Stimulated activated naive CD8-positive, alpha-beta T cell treated with anti-CD3 and anti-CD28 coated beads, Interleukin-15, Interleukin-2, amounts not matched to agents 100 U/mL and 50 U/mL, for 24 hours (primary cell): ENCODE measurements at places on chromosomes 7 and 10.

DNA sequence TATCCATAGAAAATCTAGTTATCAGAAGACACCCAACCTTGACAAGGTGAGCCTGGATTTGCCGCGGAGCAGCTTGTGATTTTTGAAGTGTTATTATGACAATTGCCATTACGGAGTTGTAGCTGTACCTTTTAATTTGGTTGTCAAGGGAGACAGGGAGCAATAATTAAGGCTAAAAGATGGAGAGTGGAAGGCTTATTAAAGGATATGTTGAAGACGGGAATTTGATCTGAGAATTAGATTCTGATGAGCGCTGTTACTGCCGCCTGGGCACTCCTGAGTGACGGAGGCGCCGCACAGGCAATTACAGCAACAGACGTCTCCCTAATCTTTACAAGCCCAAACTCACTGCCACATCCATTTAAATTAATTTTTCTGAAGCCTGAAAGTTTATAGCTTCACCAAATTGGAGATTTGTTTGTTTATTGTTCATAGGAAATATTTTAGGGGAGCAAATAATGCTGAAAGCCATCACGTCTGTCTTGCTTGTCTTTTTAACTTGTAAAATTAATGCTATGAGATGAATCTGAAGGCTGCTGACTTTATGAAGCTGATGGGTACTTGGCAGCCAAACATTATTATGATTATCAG lies 475.0 kb upstream of the ADARB2 start:
- DNase-seq: no peak

DNA sequence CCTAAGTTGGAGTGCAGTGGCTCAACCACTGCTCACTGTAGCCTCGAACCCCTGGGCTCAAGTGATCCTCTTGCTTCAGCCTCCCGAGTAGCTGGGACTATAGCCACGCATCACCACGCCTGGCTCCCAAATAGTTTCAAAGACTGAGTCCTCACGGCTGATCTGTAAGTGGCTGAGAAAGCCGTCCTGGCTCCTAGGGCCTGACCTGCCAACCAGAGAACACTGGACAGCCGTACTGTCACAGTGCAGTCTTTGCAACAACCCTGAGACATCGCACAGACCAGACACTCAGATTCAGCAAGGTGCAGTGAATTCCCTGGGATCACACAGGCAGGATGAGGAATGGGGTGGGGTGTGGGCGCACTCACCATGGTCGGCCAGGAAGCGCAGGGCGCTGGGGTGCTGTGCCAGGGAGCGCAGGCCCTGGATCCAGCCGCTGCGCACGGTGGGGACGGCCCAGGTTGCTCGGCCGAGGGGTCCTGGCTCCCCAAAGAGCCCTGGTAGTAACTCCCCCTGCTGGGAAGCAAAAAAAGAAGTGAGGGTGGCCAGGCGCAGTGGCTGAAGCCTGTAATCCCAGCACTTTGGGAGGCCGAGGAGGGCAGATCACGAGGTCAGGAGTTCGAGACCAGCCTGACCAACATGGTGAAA lies 10.7 kb downstream of the BRAT1 start:
- no peak for DNase-seq

GRCh38 chr10:122850705-122851640 lies 5.3 kb upstream of the CUZD1 start:
- no peak for DNase-seq

DNA sequence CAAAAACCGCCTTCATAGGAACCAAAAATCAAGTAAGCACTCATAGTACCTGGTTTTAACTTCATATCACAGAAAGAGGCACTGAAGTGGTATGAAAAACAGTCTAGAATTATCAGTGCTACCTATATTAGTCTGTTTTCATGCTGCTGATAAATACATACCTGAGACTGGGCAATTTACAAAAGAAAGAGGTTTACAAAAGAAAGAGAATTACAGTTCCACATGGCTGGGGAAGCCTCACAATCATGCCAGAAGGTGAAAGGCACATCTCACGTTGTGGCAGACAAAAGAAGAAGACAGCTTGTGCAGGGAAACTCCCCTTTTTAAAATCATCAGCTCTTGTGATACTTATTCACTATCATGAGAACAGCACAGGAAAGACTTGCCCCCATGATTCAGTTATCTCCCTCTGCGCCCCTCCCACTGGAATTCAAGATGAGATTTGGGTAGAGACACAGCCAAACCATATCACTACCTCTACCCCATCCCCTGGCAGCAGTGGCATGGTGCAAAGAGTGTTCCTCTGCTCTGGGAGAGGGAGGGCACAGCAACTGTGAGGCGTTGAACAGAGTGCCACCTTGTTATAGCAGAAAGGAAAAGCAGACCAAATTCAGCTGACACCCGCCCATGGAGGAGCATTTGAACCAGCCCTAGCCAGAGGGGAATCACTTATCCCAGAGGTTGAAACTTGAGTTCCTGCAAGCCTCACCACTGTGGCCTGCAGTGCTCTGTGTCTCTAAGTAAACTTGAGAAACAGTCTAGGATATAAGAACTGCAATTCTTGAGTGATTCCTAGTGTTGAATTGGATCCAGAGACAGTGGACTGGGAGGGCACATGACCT lies 61.9 kb upstream of the PTPRZ1 start:
- no peak for DNase-seq

DNA sequence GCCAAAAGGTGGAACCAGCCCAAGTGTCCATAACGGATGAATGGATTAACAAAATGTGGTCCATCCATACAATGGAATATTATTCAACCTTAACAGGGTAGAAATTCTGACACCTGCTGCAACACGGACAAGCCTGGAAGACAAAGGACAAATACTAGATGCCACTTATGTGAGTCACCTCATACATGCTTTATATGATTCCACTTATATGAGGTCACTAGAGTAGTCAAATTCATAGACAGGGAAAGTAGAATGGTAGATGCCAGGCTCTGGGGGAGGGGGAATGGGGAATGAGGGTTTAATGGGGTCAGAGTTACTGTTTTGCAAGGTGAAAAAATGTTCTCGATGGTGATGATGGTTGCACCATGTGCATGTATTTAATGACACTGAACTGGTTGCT lies 34.0 kb upstream of the CYTH3 start:
- no peak for DNase-seq

DNA sequence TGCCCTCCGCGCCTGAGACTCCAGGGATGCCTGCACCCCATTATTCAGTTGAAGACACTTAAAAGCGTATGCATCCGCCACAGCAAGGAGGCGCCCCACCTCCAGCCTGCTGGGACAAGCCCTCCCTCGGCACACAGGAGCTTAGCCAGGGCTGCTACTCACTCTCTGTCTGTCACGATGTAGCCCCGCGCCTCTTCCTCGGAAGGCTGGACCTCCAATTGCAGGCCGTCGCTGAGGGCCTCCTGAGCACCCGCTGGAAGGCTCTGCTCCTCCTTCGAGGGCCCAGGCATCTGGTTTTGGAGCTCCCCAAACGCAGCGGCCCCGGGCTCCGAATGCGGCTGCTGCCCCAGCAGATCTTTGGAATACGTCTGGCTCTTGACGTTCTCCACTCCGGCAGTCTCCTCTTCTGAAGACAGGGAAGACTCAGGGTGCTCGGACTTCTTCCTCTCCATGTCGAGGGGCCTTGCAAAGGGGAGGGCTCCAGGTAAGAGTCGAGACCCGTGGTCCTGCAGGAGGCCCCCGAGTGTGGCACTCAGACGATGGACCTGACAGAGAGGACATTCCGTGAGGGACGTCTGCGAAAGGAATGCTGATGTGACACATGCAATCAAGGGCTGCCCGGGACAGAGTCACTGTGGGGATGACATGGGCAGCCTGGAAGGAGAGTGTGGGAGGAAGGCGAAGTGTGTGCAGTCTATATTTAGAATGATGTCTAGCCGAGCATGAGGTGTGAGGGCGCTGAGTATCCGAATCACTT lies 453.9 kb downstream of the PTPRN2 start:
- DNase-seq: no peak

- no peak for DNase-seq
These were observed 153.3 kb downstream of the LRRC4 start for GRCh38 chr7:127877951-127878350.

DNA sequence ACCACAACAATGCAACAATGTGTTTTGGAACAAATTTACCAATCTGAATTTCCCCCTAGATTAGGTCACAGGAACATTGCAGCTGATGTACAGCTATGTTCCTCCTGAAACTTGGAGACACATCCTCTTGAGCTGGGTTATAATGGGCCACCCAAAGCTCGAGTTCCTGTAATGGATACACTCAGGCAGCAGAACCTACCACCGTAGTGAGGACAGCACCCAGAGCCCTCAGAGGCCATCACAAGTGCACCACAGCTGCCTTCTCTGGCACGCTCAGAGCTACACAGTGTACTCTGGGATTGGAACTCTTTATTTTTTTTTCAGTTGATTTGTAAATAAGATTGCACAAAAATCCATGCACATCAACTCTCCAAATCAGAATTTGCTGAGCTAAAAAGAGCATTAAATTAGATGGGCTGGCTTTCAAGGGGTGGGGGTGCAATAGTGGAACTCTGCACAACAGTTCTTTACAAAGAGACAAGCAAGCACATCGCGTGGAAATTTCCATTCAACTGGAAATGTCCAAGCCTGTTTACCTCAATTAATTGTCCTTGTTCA lies 56.7 kb downstream of the EGFR start:
- DNase-seq: no peak

DNA sequence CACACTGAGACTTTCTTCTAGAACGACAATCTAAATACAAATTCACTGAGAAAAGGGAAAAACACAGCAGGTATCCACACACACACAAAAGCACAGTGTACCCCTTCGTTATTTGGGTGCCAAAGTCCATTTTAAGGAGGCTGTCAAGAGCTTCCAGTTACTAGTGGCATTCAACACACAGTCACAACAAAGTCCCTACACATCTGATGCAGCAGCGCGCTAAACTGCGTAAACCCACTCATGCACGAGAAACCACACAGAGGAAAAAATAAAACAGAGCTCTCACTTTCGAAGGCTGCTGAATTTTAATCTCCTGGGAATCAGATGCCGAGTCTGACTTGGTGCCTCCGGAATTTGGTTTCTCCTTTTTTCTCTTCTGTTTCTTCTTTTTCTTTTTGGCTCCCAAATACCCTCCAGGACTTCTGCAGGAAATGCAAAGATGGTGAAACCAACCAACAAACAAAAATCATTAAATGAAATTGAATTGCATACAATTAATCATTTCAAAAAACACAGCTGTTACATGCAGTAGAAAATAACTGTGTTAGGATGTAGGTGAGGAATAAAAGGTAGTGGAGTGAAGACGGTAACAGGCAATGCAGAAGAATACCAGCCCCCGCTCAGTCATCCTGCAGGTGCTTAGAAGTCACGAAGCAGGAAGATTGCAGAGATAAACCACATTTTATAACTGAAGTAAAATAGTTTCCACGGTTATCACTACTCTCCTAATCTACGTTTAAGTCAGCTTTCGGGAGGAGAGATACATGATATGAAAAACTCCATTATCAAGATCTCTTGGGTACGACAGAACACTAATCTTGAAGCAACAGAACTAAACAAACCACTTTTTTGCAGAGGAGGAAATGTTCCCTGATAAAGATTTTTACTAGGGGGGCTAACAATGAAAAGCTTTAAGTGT lies 27.1 kb downstream of the NMT2 start:
- DNase-seq: peak; percentile 36

DNA sequence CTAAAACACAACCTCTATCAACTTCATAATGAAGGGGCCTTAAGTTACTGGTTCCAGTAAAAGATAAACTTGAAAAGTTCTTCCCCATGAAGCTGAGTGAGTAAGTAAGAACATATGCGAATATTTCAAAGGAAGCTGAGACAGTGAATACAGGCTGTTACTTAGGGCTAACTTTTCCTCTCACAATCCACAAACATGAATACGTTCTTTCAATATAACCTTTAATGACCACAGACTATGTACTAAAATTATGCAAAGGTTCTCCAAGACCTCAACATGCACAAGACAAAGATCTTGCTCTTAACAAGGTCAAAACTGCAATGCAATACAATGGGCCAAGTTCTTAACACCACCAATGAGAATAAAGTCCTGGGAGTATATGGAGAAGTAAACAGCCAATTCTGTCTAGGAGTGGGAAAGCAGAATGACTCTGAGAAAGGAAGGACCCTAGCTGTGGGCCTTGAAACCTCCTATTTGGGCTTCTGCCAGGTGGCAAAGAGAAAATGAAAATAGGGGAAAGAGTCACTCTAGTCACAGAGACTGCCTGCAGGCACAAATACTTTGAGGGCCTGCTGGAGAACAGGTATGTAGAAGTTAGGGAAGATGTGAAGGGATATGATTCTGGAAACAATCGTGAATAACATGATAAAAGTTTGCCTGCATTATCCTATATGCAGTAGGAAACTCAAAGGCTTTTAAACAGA lies 43.7 kb downstream of the OSBPL3 start:
- no peak for DNase-seq

- no peak for DNase-seq
These were observed 141.7 kb downstream of the MACC1 start for GRCh38 chr7:20075440-20075839.

DNA sequence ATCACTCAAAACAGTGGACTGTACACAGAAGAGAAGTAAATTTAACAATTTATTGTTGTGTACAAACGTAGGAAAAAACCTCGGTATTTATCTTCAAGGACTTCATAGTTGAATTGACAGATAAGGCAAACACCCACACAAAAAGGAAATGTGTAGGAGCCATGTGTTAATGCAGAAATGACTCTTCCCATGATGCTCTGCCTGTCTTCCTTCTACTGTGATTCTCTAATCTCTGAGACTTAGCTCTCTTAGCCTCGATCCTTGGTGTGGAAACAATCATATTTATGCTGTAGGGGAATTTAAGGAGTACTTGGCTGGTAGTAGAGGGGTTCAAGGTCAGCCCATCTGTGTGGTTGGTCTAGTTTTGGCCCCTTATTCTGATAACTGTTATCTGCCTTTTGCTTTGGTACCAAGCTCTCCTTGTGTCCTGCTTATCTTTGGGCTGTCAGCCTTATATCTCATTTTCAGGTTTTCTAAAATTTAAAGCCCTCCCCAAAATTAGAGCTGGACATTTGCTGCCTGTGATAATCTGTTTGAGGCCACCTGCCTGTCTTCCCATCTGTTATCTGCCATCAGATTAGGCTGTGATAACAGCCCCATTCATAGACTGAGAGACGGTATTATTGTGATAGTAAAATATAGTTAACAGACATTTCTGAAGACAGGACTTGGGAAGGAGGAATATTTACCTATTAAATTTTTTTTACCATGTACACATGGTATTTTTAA lies 81.7 kb downstream of the GPR85 start:
- DNase-seq: no peak

GRCh38 chr7:129210256-129210988 lies 14.4 kb upstream of the AHCYL2 start:
- peak; percentile 85 for DNase-seq
